ENCODE measurements at places on chromosomes 4 and X. TPM values are rescaled to one million over a fixed set of nuclear protein-coding genes. Genes with fewer than 3 reads are reported as not detected.

The TLL1 gene
- total RNA-seq: not detected

The C1QTNF7 gene
- not detected for total RNA-seq

The PAGE1 gene
- not detected for total RNA-seq

The CITED1 gene
- total RNA-seq: 1.4 TPM

The DCAF12L1 gene
- not detected for total RNA-seq

The NXF2 gene
- not detected for total RNA-seq

The PCYT1B gene
- 0.89 TPM for total RNA-seq

The MTNR1A gene
- not detected for total RNA-seq

The RHOXF2 gene
- total RNA-seq: not detected
